ENCODE measurements at places on chromosomes 12 and 14.

DNA sequence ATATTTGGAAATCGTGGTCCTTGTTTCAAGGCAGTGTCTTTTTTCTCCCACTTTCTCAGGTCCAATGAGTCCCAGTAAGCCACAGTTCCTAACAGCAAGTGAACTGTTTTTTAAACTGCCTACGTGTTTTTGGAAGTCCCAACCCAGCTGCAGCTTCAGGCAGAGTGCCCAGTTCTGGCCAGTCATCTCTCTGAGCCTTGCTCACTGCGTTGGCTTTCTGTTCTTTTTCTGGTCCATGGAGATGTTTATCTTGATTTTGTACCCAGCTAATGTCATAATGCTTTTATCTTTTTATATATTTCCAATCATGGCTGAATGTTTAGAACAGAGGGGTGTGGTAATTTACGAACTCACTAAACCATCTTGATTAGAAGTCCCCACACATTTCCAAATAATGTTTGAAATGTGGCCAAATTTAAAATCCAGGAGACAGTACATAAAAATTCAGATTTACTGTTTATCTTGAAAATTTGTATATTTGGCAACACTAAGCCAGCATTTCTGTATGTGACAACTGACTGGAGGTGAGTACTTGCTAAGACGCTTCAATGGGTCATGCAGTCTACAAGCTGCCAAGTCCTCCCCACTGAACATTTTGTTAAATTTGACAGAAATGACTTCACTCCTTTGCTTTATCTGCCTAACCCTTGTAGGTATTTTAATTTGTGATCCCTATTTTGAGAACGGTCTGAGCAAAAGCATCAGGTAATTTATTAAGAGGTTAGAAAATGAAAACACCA, 46.1 kb upstream of the OTOGL start:
- peak; percentile 89 for DNase-seq

- DNase-seq = no peak
Observed at GRCh38 chr12:20629414-20630156, 65.5 kb upstream of the SLCO1C1 start.

DNA sequence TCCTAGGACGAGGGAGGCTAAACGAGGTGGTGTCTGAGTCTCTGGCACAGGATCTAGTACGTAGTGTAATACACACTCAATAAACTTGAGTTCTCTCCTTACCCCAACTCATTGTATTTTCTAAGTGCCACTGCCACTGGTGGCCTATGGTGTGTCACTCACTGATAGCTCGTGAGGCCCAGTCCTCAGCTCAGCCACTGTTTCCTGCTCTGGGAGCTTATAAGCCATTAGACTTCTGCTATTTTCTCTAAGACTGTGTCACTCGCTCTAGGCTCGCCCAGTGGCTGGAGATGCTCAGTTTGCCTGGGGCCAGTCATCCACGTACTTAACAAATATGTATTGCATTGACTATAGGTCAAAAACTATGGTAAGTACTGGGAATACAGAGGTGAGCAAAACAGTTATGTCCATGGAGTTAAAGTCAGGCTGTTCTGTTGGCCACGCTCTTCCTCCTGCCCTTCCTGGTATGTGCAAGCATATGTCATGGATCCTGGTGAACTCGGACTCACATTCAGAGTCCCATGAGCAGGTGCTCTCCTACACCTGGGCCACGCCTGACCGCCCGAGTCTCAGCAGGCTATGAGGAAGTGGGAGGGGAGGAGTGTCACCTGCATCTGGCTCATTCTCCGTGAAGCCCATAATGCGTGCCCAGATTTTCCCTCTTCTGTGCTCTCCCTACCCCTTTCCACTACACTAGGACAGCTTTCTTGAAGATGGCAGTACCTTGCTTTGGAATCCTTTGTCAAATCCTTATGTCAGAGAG, 41.6 kb downstream of the DEGS2 start:
- no peak for DNase-seq

DNA sequence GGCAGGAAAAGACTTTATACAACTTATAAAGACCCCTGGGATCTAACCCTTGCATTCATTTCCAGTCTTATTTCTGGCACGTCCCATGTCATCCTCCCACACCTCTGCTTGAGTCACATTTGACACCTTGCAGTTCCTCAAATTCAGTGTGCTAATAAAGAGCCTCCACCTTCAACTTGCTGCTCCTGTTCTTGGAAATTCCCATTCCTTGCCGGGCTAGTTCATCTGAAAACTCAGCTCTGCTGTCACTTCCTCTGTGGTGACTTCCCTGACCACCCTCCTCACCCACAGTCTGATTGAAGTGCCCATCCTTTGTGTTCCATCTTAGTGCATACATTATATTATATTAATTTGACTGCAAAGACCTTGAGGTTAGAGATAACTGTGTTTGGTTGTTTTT, 37.4 kb upstream of the PSMA6 start:
- no peak for DNase-seq

DNA sequence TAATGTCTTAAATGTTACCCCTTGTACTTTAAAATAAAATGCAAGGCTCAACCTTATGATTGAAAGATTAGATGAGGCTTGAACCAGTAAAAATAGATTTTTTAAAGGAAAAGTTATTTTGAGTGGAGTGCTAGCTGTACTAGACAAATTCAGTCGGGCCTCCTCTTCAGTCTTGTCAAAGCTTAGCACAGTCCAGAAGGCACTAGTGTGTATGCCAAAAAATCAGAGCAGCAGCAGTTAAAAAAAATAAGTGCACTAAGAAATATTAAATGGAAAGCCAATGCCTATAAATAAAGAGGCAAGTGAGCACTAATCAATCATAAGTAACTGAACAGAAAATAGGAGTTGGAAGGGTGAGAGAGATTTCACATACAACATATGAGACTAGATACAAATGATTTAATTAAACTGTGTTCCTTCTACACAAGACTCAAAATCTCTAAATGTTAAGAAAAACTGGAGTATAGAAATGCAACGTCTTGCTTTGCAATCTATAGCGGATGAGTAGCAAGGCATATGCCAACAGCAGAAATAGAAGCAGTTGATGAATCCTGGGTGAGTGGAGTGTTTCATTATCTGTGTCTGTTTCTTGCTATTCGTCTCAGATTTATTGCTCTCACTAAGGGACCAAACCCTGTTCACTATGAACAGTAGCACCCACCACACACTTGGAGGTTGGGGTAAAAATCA, 172.1 kb downstream of the ETNK1 start:
- no peak for DNase-seq

DNA sequence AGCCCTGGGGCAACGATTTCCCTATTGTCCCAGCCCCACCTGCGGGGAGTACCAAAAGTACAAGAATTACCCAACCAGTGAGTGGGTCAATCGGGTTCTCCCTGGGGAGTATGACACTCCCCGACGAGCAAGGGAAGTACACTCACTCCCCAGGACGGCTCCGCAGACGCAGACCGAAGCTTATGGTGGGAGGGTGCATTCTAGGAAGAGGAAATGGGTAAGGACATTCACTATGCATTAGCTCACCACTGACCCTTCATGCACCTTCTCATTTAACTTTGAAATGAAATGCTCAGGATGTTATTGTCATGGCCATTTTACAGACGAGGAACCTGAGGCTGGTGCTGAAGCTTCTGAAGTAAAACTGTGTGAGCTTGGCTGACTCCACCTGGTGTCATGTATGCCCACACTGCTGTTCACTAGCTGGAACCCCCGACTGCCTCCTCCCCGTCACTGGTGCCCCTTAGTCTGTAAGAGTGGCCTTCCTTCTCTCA, 45.8 kb upstream of the TMED10 start:
- peak; percentile 74 for DNase-seq
